Spleen (tissue), 13 donors: ENCODE measurements at places on chromosomes 3 and 15. TPM values are rescaled to one million over a fixed set of nuclear protein-coding genes. Genes with fewer than 3 reads are reported as not detected.
A peak's percentile ranks its signal among the peaks of the same experiment; 100 is the strongest.

- DNase-seq = no peak
Observed at GRCh38 chr15:48644467-48644826, 1.1 kb downstream of the FBN1 start.

DNA sequence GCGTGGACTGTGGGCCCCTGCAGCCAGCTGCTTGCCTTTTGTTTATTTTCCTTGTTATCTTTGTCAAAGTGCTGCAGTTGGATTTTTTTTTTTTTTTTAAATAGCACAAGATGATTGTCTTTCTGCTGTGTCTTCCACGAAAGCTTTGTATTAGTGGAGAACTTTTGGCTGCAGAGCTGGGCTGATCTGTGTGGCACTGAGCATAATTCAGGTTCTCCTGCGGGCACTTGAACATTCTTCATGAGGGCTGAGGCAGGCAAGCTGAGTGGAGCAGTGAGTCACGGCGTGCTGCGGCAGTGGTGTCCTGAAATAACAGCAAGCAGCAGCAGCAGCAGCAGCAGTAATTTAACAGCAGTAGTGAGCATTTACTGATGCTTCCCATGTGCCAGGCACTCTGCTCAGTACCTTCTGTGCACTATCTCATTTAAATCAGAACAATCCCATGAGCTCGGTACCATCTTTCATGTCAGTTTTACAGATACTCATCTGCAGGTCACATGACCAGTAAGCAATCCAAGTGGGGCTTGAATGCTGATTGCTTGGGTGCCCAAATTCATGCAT, 45.8 kb downstream of the MITF start:
- no peak for DNase-seq

DNA sequence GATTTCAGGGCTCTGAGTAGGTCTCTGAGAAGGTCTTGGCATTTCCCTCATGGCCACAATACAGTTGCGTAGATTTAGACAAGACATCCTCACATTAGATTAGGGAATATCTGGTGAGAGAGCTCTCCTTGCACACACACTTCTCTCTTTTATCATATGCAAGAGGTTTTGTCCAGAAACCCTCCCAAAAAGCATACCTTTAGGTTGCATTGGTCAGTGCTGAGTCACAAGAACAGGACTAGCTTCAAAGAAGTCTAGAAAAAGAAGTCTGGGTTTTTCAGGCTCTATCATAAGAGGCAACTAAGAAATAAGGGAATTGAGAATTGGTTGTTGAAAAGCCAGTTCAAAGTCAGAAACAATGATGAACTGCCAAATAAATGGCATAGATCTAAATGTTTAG, 40.1 kb upstream of the MITF start:
- no peak for DNase-seq

DNA sequence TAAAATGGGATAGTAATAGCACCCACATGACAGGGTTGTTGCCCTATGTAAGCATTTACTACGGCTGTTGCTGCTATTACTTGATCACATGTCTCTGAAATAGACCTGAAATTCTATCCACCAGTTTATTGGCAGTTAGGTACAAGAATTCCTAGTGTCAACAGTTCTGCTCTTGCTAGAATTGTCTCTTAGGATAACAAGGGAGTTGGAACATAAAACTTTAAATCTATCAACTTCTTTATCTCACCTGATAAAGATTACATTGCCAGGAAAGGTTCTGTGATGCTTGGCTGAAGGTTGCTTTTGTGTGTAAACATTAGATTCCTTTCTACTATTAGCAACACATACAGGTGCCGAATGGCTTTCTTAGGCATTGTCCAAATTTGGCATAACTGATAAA, 38.7 kb downstream of the ATP13A4 start:
- no peak for DNase-seq

- DNase-seq = no peak
Observed at GRCh38 chr3:32837366-32837765, 19.6 kb downstream of the TRIM71 start.

DNA sequence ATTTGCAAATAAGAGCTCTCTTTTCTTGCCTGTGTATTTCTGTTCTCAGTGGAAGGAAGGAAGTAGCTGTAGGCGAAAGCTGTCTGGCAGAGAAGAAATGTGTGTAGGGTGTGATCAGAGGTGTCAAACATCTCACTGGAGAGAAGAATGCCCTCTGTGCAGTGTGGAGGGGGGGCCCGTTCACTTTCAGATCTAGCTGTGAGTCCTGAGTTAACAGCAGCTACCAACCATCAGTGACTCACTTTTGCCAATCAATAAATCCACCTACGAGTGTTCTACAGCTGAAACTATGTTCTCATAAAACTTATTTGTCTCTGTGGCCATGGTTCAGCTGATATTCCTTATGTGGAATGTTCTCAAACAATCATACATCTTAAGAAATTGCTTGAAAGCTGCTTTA, 103.7 kb downstream of the FRMD4B start:
- no peak for DNase-seq

- DNase-seq = no peak
Observed at GRCh38 chr3:38190481-38190881, 25.1 kb downstream of the OXSR1 start.

GRCh38 chr3:4474683-4475490, 7.8 kb upstream of the SUMF1 start:
- no peak for DNase-seq

- DNase-seq = no peak
Observed at GRCh38 chr15:69725275-69725674, 272.7 kb downstream of the RPLP1 start.

GRCh38 chr3:123723522-123724168, 138.8 kb upstream of the HACD2 start:
- no peak for DNase-seq

GRCh38 chr15:39427705-39428104, 153.2 kb upstream of the THBS1 start:
- DNase-seq = no peak

DNA sequence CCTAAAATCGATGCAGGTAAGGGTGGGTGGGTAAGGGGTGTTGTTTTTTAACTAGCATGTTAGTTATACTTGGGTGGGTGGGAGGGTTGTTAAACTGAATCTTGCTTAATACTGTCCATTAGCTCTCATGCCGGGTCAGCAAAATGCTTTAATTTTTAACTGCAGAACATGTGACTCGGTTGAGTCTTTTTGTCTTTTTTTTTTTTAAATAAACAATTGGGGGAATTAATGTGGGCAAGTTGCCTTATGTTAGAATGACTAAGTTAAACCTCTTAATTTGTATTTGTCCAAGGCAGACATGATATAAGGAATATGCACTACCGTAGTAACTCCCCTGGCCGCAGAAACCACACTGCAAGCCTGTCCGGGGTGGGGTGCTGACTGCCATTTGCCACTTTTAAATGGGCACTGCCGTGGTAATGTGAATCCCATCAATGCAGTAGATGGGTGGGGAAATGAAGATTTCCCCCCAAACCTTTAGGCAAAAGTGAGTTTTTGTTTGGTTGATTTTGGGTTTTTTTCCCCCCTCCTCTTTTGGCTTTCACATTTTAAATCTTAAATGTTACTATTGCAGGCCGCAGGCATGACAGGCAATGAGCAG, 54.3 kb upstream of the CCR4 start:
- no peak for DNase-seq

DNA sequence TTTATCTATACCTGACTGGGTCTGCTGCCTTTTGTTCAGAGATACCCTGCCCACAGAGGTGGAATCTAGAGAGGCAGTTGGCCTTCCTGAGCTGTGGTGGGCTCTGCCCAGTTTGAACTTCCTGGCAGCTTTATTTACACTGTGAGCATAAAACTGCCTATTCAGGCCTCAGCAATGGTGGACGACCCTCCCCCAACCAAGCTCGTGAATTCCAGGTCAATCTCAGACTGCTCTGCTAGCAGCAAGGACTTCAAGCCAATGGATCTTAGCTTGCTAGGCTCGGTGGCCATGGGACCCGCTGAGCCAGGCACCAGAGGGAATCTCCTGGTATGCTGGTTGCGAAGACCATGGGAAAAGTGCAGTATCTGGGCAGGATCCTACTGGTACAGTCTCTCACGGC, 270.2 kb downstream of the CADM2 start:
- no peak for DNase-seq

- DNase-seq = no peak
Observed at GRCh38 chr15:61764981-61765380, 295.3 kb downstream of the VPS13C start.

GRCh38 chr3:166187237-166187636, 350.0 kb upstream of the BCHE start:
- no peak for DNase-seq

DNA sequence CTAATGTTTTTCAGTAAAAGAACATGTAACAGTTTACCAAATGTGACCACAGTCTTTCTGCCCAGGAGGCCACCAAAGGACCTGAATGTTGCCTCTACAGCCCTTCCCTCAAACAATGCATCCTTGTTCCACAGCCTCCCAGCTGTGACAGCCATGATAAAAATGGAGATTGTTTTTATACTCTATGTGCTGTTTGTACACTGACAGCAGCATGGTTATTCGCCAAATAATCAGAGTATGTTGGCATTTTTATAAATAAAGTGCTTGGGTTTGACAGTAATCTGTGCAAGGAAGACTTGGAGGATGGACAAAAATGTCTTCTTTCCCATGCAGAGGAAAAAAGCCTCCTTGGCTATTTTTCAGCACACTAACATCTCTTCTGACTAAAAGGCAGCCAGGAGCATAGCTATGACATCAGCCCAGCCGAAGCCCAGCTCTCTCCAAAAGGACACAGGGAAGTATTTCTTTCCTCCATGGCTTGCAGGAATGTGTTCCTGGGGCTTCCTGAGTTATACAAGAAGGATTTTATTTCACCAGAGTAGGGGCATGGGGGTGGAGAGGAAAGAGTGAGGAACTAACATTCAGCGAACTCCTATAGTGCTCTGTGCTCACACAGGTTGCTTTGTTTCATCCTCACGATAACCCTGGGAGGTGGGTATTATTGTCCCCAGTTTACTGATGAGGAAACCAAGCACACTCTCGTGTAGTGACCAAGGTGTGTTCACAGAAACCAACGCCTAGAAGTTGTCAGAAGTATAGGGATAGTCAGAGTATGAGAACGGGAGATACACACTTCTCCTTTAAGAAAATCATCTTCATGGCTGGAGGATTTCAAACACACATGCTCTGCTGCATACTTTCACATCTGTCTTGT, 339.7 kb downstream of the MECOM start:
- no peak for DNase-seq

GRCh38 chr3:76024640-76025039, 239.3 kb upstream of the ZNF717 start:
- no peak for DNase-seq

GRCh38 chr3:149581248-149581647, 76.6 kb downstream of the WWTR1 start:
- no peak for DNase-seq

GRCh38 chr15:74137537-74137894, 7.1 kb downstream of the ISLR2 start:
- no peak for DNase-seq

DNA sequence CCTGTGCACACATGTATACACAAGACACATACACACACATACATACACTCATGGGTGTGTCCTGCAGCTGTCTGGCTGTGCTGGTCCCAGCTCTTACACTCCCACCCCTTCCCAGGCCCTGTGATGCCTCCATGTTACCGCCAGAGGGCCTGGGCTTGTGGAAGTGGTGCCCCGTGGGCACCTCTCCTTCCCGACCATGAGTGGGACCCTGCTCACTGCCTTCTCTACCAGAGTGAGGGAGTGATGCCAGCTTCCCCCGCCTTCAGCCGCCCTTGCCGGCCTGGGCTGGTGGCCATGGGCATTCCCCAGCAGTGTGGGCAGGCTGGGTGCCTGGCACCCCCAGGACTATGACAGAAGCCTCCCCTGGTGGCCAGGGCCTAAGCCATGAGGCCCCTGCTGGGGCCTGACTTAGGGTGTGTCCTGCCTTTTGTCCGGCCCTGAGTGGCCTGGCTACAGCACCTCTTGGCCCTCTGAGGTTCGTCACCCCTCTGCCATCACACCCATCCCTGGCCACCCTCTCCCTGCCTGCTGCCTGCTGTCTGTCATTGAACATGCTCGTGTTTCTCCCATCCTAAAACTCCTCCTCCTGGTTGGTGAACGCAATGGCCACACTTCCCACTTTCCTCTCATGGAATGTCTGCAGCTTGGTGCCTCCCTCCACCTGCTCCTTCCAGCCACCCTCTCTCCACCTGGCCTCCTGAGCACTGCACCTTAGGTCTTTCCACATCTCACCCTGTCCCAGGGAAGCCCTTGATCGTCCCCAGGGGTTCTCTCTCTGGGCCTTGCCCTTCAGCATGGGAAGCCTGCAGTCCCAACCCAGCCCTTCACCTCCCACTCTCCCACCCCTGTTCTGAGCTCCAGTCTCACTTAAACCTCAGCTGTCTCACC, 14.6 kb downstream of the HDAC11 start:
- DNase-seq = peak; percentile 72

GRCh38 chr3:20652231-20652986, 466.4 kb upstream of the SGO1 start:
- DNase-seq = no peak

GRCh38 chr3:157088601-157089454, 71.1 kb downstream of the CCNL1 start:
- DNase-seq = peak; percentile 98

GRCh38 chr3:116114586-116114985, 330.7 kb downstream of the LSAMP start:
- no peak for DNase-seq

GRCh38 chr3:12395349-12396012, 88.8 kb upstream of the TSEN2 start:
- DNase-seq = no peak

- DNase-seq = no peak
Observed at GRCh38 chr3:42852441-42852840, 23.2 kb downstream of the CYP8B1 start.

GRCh38 chr15:41892621-41893421, 1.0 kb downstream of the SPTBN5 start:
- no peak for DNase-seq

GRCh38 chr3:180615954-180616353, 14.0 kb downstream of the TTC14 start:
- DNase-seq = no peak

The STRA6 gene
- total RNA-seq = 0.60 TPM

The A4GNT gene
- not detected for total RNA-seq

The TEX9 gene
- total RNA-seq = 7.8 TPM

The ALS2CL gene
- total RNA-seq = 39.9 TPM

The DBR1 gene
- total RNA-seq = 16.8 TPM

The CMTM8 gene
- total RNA-seq = 2.5 TPM

The TMEM45A gene
- 13.4 TPM for total RNA-seq

The ABI3BP gene
- total RNA-seq = 27.2 TPM

The CISH gene
- 12.9 TPM for total RNA-seq

The GP5 gene
- 0.79 TPM for total RNA-seq

The GOLGA6L9 gene
- 3.0 TPM for total RNA-seq

The AAGAB gene
- 23.1 TPM for total RNA-seq

The COL6A6 gene
- 0.54 TPM for total RNA-seq

The CD96 gene
- 43.9 TPM for total RNA-seq

The ACOX2 gene
- 2.8 TPM for total RNA-seq

The LOXL1 gene
- 6.1 TPM for total RNA-seq
